SK-N-SH (cell line): ENCODE measurements at places on chromosomes 5 and 9.

DNA sequence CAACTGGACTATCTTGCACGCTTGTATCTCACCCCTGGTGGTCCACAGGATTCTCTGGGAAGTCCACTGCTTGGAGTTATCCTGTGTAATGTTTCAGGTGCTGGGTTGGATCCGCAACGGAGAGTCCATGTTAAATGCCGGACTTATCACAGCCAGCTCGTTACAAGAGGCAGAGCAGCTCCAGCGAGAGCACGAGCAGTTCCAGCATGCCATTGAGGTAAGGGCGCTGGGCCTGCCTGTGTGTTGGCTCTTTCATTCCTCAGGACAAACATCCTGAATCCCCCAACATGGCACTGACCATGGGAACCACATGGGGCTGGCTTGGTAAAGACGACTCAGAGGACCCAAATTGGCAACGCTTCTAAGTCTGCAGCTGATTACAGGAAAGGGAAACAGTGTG lies 214.8 kb upstream of the OTULINL start:
- no peak for DNase-seq

GRCh38 chr5:143080407-143080806 lies 310.2 kb downstream of the ARHGAP26 start:
- no peak for DNase-seq

DNA sequence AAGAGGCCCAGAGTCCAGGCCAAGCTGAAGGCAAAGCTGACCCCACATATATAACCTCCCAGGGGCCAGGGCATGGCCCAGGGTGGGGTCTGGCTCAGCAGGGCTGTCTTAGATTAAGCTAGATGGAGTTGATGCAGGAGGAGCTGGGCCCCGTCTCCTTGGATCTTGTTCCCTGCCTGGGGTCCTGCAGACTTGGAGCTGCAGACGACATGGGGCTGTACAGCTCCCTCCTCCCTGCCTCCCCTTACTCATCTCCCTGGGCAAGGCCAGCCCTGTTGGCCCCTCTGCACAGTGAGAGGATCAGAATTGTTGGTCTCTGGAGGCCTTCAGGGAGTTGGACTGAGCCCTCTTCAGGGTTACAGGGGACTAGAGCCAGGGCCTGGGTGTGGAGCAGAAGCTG lies 134.9 kb downstream of the RGS3 start:
- DNase-seq, result no peak

DNA sequence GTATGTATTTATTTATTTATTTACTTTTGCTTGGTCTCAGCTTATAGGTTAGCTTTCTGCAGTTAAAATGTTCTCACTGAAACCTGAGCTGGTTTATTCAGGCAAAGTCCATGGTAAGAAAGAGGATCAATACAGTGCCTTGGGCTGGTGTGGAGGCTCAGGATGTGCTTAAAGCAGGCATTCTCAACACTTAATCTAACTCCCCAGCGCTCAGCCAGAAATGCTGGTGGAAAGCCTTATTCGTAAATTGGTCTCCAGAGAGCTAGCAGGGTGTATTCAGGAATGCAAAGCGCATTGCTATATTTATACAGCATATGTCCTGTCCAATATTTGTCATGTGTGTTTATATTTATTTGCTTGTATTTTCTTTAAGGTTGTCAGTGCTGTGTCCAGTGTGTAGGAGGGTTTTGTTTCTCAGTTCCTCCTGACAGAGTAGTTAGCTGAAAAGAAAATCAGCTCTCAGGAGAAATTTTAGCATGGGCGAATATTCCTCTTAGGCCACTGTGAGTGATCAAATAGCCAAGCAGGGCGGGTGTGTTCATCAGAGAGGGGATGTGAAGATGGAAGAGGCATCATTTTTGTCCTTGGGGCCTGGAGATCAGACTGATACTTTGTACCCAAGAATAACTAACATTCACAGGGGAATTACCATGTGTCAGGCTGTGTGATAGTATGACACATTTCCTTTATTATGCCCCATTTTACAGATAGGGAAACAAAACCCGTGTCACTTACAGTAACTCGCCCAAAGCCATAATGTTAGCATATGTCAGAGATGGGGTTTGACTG lies 65.8 kb downstream of the DOCK2 start:
- DNase-seq, result no peak

DNA sequence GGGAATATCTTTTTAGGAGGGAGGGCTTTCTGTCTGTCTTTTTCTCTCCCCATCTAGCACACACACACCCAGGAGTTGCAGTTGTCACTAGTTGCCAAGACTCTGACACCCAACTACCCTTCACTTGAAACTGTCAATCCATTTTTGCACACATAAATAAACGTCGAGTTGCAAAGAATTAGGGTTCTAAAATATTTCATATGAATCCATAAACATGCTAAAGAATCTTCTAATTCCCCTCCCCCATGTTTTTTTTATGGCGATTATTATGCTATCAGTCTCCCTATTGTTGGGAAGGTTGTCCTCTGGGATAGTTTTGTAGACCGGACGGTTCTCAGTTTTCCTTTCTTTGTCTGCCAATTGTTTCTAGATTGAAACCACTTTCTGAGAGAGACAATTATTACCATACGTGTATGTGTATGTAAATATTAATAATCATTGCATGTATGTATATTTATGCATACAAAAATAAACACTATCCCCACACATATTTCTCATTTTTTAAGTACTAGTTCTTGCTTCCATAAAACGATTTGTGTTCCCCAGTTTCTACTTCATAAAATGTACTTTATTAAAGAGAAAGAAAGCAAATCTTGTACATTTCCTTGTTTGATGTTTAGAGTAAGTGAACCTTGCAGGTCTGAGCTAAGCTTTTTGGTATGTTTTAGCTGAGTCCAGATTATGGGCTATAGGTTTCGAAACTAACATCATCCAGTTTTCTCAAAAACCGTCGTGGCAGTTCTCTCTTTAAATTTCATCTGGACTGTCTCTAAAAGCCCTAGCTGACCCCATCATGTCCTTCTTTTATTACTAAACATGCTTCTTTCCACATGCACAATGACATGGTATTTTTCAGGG lies 165.0 kb upstream of the MPDZ start:
- no peak for DNase-seq

DNA sequence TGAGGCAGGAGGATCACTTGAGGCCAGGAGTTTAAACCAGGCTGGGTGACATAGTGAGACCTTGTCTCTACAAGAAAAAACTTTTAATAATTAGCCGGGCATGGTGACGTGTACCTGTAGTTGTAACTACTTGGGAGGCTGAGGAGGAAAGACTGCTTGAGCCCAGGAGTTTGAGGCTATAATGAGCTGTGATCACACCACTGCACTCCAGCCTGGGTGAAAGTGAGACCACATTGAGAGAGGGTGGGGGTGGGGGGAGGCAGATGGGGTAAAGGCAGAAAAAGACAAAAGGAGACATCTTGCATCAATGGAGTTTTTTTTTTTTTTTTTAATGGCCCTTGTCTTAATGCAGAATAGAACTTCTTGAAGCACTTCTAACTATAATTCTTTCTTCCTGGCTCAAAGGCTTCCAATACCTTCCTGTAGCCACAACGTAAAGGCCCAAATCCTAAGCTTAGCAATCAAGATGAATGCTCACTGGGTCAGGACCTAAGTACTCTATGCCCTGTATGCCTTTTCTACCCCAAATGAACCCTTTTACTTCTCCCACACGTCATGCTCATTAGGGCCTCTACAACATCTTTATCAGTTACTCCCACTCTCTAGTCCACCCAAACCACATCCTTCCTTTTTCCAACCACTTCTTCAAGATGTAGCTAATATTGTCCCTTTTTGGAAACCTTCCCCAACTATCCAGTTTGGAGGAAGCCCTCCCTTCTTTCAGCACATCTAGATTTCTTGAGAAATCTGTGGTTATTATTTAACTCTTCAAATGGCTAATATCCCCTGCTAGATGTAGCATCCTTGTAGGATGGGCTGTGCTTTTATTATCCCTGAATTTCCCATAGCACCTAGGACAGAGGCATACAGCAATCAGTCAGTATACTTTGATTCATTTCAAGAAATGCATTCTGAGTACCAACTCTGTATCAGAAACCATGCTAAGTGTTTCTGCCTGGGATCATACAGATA lies 40.8 kb downstream of the CSF2 start:
- no peak for DNase-seq

- no peak for DNase-seq
These were observed 98.6 kb upstream of the TLE1 start for GRCh38 chr9:81787747-81788632.

DNA sequence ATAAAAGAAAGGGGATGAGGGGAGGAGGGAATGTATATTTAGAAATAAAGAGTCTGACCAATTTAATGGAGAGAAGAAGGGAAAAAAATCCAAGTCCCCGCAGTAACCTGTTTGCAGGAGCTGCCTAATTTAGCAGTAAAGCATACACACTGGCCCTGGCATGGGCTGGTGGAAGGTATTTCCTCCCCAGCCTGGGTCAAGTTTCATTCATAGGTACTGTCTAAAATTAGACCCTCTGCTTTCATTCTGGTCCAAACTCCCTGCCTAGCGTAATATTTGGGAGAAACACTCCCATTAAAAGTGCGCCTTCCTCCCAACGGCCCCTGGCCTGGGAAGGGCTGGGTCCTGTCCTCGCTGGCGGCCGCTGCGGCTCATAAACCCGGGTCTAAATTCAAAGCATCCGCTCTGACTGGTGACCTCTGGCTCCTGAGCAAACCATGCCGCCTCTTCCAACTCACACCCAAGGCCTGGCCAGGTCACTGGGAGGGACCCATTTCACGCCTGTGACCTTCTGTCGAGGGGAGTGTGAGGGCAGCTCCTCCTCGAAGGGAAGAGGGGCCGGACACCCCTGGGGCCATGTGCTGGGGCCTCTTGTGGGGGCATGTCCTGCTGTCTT lies 123.2 kb downstream of the FGF18 start:
- DNase-seq, result no peak

DNA sequence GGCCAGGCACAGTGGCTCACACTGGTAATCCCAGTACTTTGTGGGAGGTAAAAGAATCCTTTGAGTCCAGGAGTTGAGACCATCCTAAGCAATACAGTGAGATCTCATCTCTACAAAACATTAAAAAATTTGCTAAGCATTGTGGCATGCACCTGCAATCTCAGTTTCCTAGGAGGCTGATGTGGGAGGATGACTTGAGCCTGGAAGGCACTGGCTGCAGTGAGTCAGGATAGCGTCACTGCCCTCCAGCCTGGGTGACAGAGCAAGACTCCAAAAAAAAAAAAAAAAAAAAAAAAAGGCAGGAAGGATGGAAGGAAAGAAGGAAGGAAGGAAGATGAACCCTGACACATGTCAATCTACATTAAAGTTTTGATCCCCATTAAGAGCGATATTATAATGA lies 1452.2 kb upstream of the ACO1 start:
- no peak for DNase-seq

DNA sequence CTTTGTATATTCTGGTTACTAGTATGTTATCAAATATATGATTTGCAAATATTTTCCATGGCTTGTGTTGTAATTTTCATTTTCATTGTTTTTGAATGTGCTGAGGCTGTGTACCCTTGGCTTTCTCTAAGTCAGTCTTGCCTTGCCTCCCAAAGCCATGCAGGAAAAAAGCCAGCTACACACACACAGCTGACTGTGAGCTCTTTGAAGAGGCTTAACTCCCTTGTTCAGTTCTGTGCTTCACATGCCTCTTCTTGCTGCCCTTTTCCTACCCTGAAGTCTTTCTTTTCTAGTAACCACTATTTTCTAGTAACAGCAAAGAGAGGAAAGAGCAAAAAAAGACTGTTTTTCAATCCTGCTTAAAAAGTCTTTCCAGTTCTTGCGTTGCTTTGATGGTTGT lies 53.9 kb downstream of the KCNN2 start:
- DNase-seq, result no peak

DNA sequence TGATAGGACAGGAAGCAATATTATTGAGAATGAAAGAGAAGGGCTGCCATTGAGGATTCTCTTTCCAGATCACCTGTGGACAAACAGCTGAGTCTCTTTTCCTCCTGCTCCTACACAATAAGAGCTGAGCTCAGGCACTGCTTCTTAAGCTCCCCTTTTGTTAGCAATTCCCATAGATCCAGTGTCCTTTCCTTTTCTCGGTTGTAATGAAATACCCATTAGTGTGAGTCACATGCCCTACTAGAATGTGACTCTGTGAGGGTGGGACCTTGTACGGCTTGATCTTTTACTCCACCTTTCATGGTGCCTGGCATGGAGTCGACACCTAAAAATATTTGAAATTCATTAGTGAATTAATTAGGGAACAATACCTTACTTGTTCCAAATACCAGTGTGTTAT lies 269.2 kb downstream of the NR3C1 start:
- no peak for DNase-seq

DNA sequence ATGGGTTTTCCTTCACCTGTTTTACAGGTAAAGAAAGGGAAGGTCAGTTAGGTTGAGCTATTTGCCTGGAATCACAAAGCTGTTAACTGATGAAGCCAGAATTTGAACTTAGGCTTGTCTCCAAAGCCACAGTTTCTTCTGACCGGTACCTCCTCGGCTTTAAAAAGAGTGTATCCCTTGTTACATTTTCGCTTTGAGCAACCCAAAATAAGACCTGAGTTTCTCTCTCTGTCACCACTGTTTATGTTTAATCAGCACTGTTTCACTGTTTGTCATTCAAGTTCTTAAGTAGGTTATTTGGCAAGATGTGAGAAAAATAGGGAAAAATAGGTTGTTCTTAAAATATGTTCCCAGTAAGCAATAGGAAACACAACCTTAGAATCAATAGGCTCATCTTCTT lies 84.6 kb downstream of the VCAN start:
- no peak for DNase-seq

GRCh38 chr9:22169243-22169642 lies 160.1 kb upstream of the CDKN2B start:
- no peak for DNase-seq

DNA sequence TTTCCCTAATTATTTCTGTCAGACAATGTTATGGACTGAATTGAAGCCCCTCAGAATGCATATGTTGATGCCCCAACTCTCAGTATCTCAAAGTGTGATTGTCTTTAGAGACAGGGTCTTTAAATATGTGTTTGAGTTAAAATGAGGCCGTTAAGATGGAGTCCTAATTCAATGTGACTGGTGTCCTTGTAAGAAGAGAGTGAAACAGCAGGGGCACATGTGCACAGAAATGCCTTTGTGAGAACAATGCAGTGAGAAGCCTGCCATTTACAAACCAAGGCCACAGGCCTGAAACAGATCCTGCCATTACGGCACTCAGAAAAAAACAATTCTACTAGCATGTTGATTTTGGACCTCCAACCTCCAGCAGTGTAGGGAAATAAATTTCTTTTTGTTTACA lies 483.0 kb upstream of the DMAC1 start:
- no peak for DNase-seq

- DNase-seq, result no peak
These were observed 548.2 kb upstream of the CLINT1 start for GRCh38 chr5:158406884-158407823.

GRCh38 chr5:124998520-124998919 lies 252.1 kb upstream of the ZNF608 start:
- DNase-seq, result no peak

DNA sequence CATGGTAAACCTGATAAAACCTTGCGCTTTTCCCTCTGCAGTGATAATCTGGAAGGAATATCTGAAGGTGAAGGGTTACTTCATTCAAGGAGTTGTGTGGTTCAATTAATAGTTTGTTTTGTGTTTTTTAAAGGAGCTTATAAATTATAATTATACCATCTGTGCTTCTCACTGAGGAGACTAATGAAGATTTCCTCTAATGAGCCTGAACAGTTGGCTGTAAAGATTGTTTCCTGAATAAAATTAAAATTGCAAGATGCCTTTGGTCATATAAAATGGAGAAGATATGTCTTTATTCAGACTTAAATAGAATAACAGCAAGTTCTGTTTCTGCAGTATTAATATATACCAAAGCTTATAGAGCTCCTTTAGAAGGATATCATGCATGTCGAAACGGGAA lies 59.9 kb downstream of the GAPVD1 start:
- no peak for DNase-seq

- DNase-seq, result no peak
These were observed 746.6 kb downstream of the TAF11L14 start for GRCh38 chr5:18380729-18381362.
